ENCODE measurements at places on chromosomes 4 and X.
A peak's percentile ranks its signal among the peaks of the same experiment; 100 is the strongest.

DNA sequence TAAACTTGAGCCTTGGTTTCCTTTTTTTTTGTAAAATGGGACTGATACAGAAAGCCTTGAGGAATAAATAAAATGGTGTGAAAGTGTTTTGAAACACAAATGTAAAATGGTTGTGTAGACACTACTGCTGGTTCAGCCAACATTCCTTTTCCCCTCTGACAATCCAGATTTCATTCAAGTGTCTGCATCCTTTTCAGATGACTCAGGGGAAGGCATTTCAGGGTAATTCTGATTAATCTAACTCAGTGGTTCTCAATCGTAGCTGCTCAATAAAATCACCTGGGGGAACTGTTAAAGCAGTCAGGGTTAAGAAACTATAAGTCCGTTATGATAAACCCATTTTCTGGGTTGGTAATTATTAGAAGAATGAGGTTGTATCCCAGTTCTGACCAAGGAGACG lies 4.6 kb downstream of the ARHGAP10 start:
- peak; percentile 92 for DNase-seq

GRCh38 chr4:53240573-53240972 lies 125.3 kb downstream of the SCFD2 start:
- DNase-seq = no peak

DNA sequence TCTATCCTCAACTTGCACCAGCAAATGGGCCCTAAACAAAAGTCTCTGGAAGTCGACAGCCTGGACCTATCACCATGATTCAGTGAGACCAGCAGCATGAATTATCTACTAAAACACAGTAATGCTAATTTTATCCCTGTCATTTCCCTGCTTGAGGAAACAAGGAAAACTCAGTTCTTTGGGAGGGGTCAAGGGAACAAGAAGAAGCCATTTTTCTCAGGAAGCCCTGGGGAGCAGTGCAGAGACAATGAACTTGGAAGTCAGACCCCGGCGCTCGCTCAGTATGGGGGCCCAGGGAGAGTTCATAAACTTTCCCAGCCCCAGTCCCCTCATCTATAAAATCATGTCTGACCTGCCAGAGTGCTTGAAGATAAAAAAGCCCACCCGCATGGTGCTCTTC lies 50.4 kb downstream of the DCTD start:
- DNase-seq = no peak

DNA sequence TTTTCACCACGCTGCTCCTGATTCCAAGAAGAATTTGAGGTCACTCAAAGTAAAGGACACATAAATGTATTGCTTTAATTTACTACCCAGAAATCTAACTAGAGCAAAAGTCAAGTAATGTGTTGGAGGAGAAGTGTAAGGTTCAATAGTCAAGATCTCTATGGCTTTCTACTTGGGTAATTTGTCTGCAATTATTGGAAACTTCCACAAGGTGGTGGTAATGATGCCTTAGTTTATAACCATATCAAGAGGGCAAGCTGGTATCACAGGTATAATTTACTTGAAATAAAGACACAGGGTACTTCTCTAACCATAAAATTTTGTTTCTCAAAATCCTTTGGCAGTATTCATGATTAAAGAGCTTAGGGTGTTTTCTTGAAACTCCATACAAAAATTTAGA lies 10.2 kb upstream of the GRIA3 start:
- no peak for DNase-seq

- DNase-seq = peak; percentile 19
Observed at GRCh38 chrX:153635788-153636668, 11.0 kb upstream of the DUSP9 start.

DNA sequence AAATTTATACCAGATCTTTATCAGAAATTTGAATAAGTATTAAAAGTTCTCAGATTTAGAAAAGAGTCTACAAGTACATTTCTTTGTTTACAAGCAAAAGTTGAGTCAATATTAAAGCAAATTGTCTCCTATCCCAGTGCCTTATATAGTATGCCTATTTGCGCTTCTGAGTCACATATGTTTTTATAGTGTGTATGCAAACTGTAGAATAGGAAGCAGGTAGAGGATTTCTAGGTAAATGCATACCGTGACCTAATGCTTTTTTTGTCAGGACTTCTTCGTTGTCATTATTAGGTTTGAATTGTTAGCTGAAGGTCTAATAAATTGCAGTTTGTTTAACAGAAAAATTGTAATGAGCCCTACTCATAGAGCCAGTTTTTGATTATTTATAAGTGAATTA lies 22.2 kb downstream of the CEP44 start:
- DNase-seq = no peak

- DNase-seq = peak; percentile 27
Observed at GRCh38 chr4:141711211-141711610, 74.8 kb downstream of the IL15 start.

DNA sequence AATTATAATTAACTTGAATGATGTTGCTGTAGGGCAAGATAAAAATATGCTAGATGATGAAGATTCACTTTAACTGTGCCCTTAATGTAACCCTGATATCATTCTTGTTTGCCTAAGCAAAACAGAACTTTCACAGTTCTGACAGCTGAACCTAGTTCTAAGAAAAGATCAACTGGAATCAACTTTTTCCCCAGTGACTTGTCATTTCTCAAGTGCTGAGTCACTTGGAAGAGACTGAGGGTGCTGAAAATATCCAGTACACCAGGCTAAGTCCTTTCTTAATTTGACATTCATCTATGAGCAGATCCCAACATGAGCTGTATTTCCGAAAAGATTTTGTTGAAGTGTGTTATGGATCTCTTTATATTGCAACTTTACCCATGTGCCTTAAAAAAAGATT lies 140.4 kb downstream of the MID1IP1 start:
- peak; percentile 17 for DNase-seq

DNA sequence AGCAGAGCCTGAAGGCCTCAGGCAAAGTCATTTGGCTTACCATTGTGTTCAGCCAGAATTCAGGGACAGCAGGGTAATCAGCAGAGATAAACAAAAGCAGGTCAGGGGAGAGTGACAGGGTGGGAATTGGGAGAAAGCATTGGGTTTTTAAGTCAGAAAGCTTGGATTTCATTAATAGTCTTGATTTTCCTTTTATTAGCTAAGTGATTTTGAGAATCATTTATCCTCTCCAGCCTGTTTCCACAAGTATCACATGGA lies 410.1 kb downstream of the HNRNPD start:
- no peak for DNase-seq

DNA sequence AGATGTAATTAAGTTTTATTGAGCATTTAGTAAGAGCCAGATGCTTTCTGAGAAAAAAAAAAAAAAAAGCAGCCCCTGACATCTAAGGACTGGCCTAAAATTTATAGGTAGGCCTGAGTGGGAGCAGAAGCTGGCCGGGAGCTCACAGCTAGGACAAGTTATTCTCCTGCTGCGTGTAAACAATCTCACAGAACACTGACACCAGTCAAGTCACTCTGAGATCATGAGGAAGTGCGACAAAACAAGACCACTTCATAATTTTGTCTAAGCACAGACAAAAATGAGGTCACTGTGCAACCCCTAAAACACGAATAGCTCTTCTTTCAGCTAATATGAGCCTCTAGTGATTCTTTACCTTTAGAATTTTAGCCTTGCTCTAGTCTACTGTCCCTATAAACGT lies 15.3 kb upstream of the NSUN7 start:
- DNase-seq = no peak

DNA sequence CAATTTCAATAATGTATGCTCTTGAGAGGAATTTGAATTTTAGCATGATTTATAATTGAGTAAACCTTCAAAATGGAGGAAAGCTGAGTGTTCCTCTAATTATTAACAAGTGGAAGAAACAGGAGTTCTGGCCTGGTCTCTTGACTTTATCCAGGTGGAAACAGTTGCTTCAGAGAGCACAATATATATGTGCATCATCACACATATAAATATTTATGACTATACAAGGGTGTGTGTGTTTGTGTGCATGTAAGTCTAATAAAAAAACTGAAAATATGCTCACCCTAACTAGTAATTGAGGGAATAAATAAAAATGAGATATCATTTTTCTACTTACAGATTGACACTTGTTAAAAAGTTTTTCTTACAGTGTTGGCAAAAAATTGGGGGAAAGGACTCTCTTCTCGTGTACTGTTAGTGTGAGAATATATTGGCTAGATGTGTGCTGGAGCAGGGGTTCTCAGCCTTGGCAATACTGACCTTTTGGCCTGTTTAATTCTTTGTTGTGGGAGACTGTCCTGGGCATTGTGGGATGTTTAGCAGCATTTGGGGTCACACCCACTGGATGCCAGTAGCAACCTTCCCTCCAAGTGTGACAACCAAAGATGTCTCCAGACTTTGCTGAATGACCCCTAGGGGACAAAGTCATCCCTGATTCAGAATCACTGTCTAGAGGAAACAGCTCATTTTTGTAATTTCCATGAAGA lies 20.8 kb upstream of the HERC5 start:
- DNase-seq = no peak

DNA sequence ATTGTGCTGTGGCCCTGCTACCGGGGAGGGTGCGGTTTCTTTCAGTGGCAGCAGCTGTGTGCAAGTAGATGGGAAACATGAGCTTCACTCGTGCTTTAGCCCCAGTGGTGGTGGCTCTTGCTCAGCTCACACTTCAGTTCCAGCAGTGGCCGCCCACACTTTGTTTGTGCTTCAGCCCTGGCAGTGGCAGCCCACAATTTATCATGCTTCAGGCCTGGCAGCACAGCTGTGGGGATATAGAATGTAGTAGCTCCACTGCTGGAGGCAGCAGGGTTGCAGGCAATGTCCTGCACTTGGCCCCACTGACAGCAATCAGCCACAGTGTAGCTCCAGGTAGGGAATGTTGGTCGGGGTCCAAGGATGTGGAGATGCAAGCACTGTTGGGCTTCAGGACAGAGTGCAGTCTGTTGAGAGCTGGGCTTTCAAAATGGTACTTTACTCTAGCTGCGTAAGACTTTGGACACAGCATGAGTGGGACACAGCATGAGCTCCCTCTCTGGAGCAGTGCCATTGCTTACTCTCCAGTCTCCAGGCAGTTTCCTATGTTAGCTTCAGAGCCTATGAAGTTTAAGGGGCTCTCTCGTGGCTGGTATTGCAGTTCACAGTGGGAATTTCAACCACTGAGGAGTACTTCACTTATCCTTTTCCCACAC lies 413.1 kb downstream of the PDGFC start:
- no peak for DNase-seq

- no peak for DNase-seq
Observed at GRCh38 chr4:181810711-181811110, 432.5 kb upstream of the TENM3 start.

DNA sequence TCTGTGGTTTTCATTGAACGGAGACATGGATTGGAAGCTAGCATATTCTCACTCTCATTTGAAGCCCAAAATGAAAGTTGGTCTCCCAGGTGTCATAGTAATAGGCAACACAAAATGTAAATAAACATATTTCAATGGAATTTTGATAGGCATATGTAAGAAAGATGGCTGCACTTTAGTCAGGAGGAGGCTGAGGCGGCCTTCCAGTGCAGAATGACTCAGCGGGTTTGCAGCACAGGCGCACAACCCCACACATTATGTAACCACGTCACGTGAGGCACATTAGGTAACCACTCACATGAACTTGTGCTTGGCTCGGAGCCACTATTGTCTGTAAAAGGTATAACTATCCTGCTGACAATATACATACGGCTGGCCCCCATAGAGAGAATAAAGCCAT lies 381.7 kb downstream of the GPAT3 start:
- no peak for DNase-seq

- DNase-seq = peak; percentile 55
Observed at GRCh38 chrX:17692709-17693346, 44.5 kb upstream of the SCML1 start.

DNA sequence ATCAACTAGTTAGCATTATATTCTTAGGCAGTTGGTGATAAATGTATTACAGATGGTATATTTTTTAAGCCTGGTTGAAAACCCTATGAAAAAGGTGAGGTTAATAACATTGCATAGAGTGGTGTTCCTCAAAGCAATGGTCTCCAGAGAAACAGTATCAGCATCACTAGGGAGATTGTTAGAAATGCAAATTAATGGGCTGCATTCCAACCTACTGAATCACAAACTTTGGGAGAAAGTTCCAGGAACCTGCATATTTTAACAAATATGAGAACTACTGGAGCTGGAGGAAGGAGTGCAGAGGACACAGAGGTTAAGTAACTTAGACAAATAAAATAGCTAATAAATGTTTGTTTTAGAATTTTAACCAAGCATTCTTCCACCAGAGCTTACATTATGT lies 166.9 kb upstream of the PCDH10 start:
- peak; percentile 41 for DNase-seq

Measured in fibroblast of skin of back (primary cell).